ENCODE measurements at places on chromosomes 2 and 18. TPM values are rescaled to one million over a fixed set of nuclear protein-coding genes. Genes with fewer than 3 reads are reported as not detected.

Gene IL1RN
- 203 TPM for total RNA-seq

Gene TEX44
- not detected for total RNA-seq

Gene PLCD4
- 0.21 TPM for total RNA-seq

Gene AP1S3
- 5.4 TPM for total RNA-seq

Gene KIF3C
- total RNA-seq = 1.7 TPM

Gene UPP2
- total RNA-seq = not detected

Gene ASB18
- not detected for total RNA-seq

Gene CDH20
- 0.10 TPM for total RNA-seq

Gene NDUFS1
- total RNA-seq = 41.1 TPM

Gene C2orf80
- total RNA-seq = not detected

Gene POMC
- 2.3 TPM for total RNA-seq

Gene GAREM1
- under 0.01 TPM for total RNA-seq

Gene ABCG5
- total RNA-seq = not detected

Gene GCKR
- not detected for total RNA-seq

Gene AFF3
- 21.9 TPM for total RNA-seq

All from mononuclear cell (primary cell).